ENCODE measurements at places on chromosomes 13 and 19.

DNA sequence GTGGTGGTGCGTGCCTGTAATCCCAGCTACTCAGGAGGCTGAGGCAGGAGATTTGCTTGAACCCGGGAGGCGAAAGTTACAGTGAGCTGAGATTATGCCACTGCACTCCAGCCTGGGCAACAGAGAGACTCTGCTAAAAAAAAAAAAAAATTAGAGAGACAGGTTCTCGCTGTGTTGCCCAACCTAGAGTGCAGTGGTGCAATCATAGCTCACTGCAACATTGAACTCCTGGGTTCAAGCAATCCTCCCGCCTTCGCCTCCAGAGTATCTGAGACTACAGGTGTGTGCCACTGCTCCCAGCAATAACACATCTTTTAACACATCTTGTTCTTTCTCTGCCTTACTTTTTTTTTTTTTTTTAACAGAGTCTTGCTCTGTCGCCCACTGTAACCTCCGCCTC lies 32.7 kb downstream of the CLEC17A start:
- DNase-seq, result no peak

- DNase-seq, result peak; percentile 48
Observed at GRCh38 chr19:13794398-13794756, 866 bp upstream of the ZSWIM4 start.

GRCh38 chr19:45556835-45557234 lies 27.8 kb downstream of the OPA3 start:
- DNase-seq, result no peak

- DNase-seq, result no peak
Observed at GRCh38 chr19:20513189-20513904, 52.2 kb downstream of the ZNF737 start.

- DNase-seq, result no peak
Observed at GRCh38 chr13:35549481-35549880, 73.0 kb upstream of the MAB21L1 start.

- no peak for DNase-seq
Observed at GRCh38 chr13:49455007-49455398, 10.9 kb downstream of the SETDB2 start.

DNA sequence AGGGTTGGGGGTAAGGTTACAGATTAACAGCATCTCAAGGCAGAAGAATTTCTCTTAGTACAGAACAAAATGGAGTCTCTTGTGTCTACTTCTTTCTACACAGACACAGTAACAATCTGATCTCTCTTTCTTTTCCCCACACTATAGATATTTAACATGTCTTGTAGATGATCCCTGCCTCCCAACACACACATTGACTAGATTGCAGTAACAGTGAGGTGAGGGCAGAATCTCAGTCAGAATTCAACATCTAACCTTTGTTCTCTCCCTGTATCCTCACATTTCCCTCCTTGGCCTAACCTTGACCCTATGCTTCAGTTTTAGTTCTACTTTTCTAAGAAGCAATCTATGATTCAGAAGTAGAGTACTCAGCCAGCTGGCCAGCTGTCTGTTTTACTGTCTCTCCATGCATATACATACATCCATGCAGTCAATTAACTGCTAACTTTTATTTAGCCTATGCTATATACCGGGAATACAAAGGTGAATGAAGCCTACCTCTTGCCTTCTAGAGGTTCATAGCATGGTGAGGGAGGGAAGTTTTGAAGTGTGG lies 18.1 kb downstream of the DNAJC15 start:
- DNase-seq, result no peak
